ENCODE measurements at places on chromosomes 12 and 14. TPM values are rescaled to one million over a fixed set of nuclear protein-coding genes. Genes with fewer than 3 reads are reported as not detected.

The RAB15 gene
- total RNA-seq: 0.46 TPM

The CEBPE gene
- total RNA-seq: not detected

The OR8S1 gene
- total RNA-seq: not detected

The PTGDR gene
- total RNA-seq: not detected

The IL31 gene
- total RNA-seq: not detected

The SOX5 gene
- 0.14 TPM for total RNA-seq

The MYO1A gene
- total RNA-seq: not detected

The OAS3 gene
- total RNA-seq: 8.9 TPM

The AMDHD1 gene
- 0.07 TPM for total RNA-seq

The PZP gene
- total RNA-seq: not detected

The SLC4A8 gene
- total RNA-seq: 0.28 TPM

The ZNF268 gene
- 15.2 TPM for total RNA-seq

The FGD4 gene
- 10.1 TPM for total RNA-seq

The HRK gene
- total RNA-seq: not detected

The LHX5 gene
- total RNA-seq: 0.28 TPM

The PLBD1 gene
- total RNA-seq: 2.2 TPM

The BDKRB2 gene
- total RNA-seq: 3.9 TPM

The CCDC88C gene
- total RNA-seq: 18.9 TPM

The NXPH4 gene
- total RNA-seq: 9.3 TPM

The TSPAN11 gene
- not detected for total RNA-seq

The NKX2-1 gene
- 9.1 TPM for total RNA-seq

The ANKLE2 gene
- total RNA-seq: 61.2 TPM

Data from airway epithelial cell (primary cell).